ENCODE measurements at places on chromosomes 12 and 14.

- no peak for DNase-seq
These were observed 47.2 kb downstream of the TESPA1 start for GRCh38 chr12:54937376-54937775.

DNA sequence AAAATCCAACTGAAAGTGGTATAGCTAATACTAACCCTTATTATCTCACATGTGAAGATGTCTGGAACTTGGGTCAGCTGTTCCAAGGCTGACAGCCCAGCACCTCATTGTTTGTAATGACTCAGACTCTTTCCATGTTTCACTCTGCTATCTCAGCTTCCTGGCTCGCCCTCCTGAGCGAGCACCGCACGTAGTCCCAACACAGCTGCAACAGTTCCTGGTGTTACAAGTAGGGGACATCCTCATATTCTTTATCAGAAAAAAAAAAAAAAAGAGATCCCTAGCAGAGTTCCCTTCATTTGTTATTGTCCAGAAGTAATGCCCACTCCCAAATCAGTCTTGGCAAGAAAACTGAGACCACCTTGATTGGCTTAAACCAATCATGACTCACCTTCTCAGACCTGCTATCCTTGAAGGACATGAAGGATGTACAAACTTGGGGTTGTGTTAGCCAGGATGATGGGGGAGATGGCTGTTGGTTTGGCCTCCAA, 92.5 kb downstream of the ADCK1 start:
- DNase-seq: no peak

DNA sequence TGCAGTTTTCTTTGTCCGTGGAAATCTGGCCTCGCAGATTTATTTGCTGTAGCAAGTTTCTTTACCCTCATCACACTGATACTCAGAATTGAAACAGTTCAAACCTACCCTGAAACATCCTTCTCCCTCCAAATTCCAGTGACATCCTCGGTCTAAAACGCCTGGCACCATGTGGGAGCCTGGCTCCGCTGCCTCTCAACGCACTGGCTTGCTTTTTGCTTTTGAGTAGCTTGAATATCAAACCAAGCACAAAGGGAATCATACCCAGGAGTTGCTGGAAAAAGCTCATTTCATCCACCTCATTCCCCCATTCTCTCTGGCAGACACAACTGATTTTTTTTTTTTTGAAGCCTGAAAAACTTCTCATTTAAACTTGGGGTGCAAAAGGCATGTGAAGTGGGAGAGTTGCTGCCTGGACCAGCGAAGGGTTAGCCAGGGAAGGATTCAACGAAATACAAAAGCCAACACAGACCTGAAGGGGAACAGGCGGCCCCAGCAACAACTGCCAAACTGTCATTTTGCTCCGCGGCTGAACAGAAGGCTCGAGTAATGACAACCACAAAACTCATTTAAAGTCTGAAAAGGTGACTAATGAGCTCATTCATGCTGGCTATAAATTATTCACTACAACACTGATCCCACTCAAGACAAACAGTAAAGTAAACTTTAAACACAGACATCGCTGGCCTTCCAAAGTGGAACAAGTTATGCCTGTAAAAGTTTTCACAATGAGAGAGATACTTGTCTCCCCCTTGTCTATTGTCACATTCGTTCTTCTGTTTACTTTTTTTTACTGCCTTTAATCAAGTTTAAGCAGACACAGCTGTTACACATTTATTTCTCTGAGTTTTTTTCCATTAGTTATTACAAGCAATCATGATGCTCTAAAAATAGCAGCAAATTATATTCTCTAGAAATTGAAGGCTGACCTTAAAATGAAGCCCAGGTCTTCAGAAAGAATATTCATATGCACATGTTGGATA, 12.5 kb upstream of the FOXN3 start:
- DNase-seq: peak; percentile 37

GRCh38 chr12:73817161-73817560, 720.5 kb upstream of the ATXN7L3B start:
- no peak for DNase-seq
